ENCODE measurements at places on chromosomes 12 and 14.

- peak; percentile 36 for DNase-seq
Measured at GRCh38 chr12:76144245-76144549, 59.7 kb upstream of the NAP1L1 start.

- DNase-seq, result no peak
Measured at GRCh38 chr12:98924-99352, 32.4 kb downstream of the IQSEC3 start.

GRCh38 chr12:6567112-6567670 lies 900 bp downstream of the NOP2 start:
- DNase-seq, result no peak

GRCh38 chr12:67453191-67453590 lies 184.0 kb downstream of the CAND1 start:
- DNase-seq, result no peak

DNA sequence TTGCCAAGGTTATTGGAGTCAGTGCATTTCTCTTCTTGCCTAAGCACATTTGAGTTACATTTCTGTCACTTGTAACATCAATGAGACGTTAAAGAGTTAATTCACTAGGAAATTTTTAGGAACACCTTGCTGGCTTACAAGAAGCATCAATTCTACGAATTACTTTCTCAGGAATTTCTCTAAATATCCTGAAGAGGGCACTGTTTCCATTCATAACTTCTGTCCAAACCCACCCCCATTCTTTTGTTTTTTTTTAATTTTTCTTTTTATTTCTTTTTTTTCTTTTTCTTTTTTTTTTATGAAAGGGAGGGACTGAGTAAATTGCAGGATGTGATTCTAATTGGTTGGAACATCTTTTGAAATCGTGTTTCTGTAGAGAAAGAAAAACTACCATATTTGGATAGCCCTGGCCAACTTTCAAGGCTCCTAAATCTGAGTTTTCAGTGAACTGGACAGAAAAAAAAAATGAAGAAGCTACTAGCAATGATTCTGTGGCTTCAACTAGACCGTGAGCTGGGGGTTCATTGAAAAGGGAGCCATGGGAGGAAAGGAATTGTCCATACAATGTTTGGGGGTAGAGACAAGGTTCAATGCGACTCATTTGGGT lies 285.3 kb downstream of the DAD1 start:
- DNase-seq, result no peak

DNA sequence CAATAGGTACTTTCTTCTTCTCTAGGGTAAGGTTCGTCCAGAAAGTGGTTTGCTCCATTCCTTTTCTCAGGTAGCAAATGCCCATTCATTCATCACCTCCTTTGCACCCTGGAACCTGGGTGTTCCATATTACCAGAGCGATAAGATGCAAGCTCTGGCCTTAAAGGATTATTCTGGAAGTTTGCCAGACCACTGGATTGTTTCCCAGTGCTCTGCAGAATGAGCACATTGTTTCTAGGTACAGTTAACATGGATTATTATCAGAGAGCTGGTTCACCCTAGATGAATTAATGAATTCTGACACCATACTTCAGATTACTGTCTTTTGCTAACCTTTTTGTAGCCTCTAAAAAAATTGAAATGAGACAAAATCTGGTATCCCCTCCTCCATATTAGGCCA lies 170.9 kb upstream of the BMP4 start:
- no peak for DNase-seq

DNA sequence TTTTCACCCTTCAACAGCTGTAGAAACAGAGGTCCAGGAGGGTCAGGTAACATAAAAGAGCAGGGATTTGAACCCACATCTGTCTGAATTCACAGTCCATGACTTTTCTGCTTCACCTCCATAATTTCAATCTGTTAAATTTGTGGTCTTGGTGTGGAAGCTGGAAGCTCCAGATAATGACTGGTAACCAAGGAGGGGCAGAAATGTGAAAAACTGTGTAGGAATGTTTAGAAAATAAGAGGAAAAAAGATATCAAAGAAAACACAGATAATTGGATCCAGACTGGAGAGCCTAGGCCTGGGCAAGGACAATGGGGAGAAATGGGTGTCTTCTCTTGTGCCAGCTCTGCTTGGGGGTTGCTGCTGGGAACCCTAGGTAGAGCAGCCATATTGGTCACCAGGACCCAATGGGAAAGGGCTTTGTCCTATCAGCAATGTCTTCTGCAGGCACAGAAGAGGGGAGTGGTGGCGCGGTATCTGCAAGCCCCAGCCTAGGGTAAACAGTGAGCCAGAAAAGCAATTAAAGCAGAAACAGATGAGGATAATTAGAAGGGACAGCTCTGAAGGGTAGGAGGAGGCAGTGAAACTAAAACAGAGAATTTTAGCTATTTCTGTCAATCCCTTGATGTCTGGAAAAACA lies 54.3 kb upstream of the CCDC91 start:
- no peak for DNase-seq

DNA sequence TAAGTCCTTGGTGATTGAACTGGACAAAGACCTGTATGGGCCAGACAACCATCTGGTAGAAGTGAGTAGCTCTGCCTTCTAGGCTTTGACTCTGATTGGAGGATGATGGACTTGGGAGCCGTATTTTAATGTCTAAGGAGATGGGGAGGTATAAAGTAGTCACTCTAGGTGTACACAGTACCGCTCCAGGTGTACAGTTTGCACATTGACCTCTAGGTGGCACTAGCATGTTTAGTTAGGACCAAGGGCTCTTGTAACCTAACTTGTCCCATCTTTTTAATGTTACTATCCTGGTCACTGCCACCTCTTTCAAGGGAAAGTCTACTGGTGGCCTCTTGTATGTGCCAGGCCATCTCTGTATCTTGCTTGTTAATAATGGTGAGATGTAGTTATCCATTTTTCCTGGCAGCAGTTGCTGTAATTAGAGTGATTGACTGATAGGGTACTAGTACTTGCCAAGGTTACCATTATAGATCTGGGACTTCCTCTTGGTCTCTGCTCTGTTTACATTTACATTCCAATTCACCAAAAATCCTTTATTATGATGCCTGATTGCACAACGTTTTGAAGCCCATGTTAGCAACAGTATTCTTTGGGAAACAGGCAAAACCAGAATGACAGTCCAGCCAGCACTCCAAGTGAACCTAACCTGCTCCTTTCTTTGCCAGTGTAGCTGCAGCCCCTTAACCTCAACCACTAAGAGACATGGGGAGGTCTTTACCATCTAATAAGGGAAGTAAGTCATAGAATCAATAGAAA lies 3.6 kb downstream of the SMARCD1 start:
- DNase-seq, result peak; percentile 63

DNA sequence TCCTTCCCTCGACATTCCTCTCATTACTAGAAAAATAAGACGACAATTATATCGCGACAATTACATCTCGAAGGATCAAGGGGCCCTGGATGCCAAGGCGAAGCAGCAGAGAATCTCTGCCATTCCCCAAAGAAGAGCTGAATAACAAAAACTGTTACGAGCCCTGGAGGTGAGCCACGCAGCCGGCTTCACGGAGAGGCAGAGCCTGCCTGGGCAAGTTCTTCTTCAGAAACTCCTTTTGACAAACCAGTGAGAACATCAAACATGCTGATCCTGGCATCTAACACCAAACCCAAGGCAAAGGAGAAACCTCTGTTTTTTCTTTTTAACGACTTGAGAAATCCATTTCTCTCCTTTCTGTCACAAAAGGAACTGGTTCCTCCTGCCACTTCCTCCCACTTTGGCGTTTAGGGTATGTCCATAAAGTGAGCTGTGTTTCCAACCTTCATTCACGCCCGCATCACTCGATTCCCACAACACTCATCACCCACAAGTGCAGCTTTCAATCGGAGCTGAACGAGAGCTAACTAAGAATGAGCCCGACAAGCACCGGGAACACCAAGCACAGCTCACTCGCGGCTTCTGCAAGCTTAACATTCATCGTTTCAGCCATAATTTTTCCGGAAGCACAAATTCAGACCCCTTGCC lies 21.5 kb downstream of the CCDC88C start:
- DNase-seq, result no peak

DNA sequence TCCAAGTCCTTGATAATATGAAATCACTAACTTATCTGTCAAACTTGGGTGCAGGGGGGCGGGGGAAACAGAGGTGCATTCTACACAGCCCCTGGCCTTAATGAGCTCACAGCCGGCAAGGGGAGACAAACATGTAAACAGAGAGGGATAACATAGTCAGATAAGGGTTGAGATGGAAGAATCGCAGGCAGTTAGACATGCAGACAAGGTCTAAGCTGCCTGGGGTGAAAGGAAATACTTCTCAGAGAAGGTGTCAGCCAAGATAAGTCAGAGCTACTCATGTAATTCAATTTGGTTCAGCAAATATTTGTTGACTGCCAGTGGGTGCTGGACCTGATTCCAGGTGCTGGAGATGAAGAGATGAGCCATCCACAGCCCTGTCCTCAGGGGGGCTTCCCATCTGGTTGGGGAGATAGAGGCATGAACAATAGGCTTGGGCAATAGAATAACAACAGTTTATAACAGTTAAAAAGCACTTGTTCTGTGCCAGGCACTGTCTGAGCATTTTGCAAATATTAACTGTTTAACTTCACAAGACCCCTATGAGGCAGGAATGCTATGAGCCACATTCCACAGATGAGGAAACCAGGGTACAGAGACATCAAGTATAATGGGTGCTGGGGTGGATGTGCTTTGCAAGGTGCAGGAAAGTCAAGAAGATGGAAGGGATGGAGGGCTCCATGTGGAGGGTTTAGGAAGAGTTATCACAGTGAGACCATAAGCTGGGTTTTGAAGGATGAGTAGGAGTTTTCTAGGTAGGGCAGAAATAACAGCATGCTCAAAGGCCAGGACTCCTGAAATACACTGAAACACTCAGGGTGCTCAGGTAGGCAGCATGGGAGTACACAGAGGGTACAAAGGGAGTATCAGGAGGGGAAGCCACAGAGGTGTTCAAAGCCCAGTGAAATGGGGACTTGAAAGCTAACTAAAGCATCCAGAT lies 79.0 kb downstream of the WSCD2 start:
- DNase-seq, result no peak

- DNase-seq, result no peak
Measured at GRCh38 chr14:28875934-28876571, 109.5 kb downstream of the FOXG1 start.

GRCh38 chr12:131046813-131047788 lies 93.4 kb downstream of the ADGRD1 start:
- DNase-seq, result no peak

DNA sequence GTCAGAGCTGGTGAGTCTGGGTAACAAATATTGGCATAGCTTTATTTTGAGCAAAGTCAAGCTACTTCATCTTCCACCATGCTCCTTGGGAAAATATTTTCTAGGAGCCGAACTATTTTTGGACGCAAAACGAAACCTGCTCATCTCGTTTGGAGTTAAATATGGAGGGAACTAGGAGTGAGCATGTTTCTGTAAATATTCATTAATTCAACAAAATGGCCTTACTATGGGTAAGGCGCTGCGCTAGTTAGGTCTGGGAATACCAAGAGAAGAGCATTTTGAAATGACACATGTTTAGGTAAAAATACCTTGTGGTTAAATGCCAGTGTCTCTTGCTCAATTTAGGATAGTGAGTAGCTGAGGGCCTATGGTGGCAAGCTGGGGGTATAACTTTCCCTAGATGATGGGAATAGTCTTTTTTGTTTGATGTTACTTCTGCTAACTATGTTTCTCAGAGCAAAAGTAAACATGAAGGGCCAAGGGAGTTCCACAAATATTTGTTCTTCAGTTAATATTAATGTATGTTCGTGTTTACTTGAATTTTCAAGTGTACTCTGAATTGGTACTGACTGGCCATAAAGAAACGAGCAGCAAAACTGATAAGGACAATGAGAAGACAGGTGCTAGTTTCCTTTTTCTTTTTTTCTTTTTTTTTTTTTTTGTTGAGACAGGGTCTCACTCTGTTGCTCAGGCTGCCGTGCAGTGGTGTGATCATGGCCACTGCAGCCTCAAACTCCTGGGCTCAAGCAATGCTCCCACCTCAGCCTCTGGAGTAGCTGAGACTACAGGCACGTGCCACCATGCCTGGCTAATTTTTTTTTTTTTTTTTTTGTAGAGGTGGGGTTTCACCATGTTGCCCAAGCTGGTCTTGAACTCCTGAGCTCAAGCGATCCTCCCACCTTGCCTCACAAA lies 77.7 kb downstream of the MAP1LC3B2 start:
- no peak for DNase-seq

- no peak for DNase-seq
Measured at GRCh38 chr12:25040593-25040992, 91.7 kb upstream of the BCAT1 start.

GRCh38 chr14:55746558-55746957 lies 166.6 kb downstream of the KTN1 start:
- DNase-seq, result no peak

- no peak for DNase-seq
Measured at GRCh38 chr12:118494776-118495175, 118.4 kb downstream of the SUDS3 start.

DNA sequence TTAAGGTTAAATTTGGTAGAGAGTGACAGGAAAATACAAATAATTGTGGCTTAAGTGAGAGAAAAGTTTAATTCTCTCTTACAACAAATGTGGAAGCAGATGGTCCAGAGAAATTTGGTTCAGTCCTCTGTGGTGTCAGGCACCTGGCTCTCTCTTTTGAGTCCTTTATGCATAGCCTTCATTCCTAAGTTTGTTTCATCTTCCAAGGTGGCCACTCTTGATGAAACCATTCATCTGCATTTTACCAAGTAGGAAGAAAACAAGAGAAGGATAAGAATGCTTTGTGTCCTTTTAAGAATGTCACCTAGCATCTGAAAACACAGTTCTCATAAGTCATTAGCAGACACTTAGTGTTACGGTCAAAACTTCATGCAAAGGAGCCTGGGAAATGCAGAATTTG lies 442.5 kb downstream of the CCER1 start:
- DNase-seq, result no peak

DNA sequence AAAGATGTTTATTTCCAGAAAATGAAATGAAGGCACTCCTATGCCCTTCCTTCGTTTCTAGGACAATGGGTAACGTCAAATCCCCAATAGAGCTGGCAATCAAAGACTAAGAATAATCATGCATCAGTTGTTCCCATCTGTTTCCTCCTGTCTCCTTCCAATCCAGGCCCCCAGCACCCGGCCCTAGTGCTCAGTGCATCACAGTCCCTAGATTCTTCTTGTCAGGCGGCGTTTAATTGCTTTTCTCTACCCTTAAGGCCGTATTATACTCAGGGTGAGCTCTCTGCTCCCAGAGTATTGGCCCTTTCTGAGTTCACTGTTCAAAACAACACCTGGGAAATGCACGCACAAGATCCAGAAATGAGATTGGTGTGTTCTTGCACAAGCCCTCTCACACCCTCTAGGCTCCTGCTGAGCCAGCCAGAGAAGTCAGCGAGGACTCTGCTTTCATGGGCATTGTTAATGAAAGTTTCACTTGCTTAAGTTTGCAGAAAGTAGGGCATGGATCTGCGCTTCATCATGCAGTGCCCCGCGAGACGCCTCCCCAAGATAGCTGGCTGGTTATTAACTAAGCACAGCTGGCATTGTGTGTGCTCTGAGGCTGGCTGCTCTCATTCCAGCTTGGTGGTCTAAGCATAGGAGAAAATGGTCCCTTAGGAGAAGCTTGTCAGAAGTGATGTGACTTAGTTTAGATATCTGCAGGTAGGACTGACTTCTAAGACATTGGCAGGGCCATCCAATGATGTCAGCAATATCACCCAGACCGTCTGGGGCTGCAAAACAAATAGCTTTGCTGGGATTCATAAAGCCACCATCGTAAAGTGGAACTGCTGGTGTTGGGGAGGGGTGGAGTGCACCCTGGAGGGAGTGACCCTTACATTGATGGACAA lies 28.7 kb downstream of the CRACR2A start:
- no peak for DNase-seq
